Stimulated activated CD4-positive, alpha-beta T cell treated with anti-CD3 and anti-CD28 coated beads, Interleukin-12 subunit alpha, Interleukin-12 subunit beta, amount 100 ng/mL, for 24 hours (primary cell): ENCODE measurements at places on chromosomes 2 and 18.
A peak's percentile ranks its signal among the peaks of the same experiment; 100 is the strongest.

GRCh38 chr18:30265190-30265589, 777.4 kb downstream of the DSC3 start:
- no peak for DNase-seq

GRCh38 chr2:234913208-234913626, 38.6 kb upstream of the SH3BP4 start:
- DNase-seq, result no peak

DNA sequence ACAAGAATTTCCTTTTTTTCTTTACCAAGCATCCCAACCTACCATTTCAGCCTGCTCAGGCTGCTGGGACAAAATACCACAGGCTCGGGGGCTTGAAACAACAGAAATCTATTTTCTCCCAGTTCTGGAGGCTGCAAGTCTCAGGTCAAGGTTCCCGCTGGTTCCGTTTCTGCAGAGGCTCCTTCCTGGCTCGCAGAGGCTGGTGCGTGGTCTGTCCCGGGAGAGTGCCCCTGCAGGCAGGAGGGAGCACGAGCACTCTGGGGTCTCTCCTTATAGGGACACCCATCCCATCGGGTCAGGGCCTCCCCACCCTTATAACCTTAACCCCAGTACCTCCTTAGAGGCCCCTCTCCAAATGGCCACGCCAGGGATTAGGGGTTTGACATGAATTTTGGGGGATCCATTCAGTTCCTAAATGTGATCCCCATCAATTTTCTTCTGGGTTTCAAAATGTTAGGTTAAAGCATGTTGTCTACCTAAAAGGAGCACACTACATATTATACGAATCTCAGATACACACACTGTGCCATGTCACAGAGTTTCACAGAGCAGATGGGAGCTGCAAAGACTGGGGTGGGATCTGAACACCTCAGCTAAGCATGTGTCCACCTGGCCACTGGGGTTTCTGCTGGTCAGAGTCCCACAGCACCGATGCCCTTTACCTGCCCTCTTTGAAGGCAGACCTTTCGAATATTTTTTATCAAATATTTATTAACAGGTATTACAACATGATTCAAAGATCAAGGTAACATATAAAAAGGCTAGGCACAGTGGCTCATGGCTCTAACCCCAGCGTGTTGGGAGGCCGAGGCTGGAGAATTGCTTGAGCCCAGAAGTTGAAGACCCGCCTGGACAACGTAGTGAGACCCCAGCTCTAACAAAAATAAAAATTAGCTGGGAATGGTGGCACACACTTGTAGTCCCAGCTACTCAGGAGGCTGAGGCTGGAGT, 17.6 kb upstream of the ADI1 start:
- DNase-seq, result no peak

DNA sequence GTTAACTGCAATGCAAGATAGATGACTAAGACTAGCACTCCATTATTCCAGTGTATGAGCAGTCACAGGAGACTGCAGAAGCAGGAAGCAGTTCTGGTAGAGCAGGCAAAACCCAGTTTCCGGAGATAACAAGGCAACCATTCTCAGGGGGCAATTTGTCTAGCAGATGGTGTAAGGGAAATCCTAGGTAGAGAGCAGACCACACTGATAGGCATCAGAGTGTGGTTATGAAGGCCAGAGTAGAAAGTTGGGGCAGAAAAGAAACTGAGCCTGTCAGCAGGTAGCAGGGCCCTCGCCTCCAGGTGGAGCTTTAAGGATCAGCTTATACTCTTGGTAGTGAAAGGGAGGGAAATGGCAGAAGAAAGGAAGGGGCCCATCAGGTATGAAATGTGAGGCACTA, 164.4 kb downstream of the PDE11A start:
- no peak for DNase-seq

- no peak for DNase-seq
Measured at GRCh38 chr2:84727315-84727714, 153.6 kb downstream of the TRABD2A start.

DNA sequence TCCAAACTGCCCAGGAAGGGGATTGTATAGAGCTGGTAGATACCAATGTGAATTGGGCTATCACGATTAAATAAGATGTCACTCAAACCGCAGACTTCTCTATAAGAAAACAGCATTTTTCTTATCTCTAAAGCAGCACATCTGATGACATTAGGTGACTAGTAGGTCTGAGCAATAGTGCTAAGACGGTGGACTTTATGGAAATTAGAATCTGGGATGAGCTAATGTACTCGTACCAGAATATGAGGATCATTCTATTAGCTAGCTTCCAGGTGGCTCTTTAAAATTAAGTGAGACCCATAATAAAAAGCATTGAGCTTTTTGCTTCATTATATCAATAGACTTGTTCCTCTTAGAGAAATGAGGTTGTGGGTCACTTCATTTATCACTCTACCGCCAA, 130.0 kb upstream of the MC4R start:
- no peak for DNase-seq

GRCh38 chr2:31580321-31581117, at the start of gene SRD5A2:
TSS of gene SRD5A2 (minus strand) at chr2:31580938. CDS start at chr2:31580900, 38 bp downstream.
- no peak for DNase-seq

GRCh38 chr2:135557530-135557929, 26.2 kb downstream of the R3HDM1 start:
- no peak for DNase-seq

DNA sequence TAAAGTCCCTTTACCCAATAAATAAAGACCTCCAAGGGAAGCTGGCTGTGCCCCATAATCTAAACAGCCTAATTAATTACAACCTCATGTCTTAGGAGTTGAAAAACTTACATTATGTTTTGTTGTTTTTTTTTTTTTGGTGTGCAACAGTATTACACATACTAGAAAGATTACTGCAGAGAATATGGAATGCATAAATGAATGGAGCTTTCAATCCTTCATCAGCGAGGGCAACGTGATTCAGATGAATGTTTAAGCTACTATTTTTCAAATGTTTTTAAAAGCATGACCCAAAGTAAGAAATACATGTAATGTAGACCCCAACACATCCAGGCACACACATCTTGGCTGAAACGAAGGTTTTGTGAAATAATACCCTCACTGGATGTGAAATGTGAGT, 167.1 kb upstream of the FN1 start:
- no peak for DNase-seq

DNA sequence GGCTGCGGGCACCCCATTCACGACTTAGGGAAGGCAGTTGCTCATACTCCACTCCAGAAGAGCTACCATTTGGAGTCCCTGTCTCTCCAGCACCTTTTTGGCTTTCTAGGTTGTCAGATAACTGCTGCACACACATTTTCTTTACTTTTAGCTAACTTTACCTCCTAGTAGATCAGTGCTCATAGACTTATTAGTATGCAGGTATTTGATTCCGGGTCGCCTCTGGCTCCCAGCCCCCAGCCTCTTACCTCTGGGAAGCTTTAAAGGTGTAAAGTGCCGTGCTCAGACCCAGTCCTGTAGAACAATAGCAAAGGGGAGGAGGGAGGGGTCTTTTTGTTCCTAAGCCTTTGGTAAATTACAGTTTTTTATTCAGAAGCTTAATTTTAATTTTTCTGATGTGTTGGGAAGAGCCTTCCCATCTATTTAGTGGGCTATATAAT, 102.9 kb downstream of the SPTBN1 start:
- no peak for DNase-seq

DNA sequence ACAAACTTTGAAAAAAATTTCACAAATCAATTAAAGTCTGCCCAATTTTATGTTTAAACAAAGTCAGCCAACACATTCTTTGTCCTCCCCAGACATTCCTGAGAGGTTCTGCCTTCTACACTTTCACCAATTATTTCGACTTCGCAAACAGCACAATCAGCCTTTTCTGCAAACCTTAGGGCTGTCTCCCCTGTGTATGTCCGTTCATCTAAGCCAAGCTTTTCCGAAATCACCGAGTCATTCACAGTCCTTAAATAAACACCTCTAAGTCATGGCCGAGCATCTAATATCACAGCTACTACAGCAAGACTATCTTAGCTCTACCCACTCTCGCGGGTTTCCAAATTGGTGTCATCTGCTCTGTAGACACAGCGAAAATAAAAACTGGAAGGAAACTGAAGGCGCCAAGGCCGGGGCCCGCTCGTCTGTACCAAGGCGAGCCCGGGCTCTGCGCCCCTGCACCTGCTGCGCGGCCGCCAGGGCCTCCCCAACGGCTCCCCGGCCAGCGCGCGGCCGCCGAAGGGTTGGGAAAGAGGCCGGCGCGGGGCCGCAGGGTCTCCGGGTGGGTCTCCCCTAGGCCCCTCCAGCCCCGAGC, 730 bp downstream of the ODC1 start:
- DNase-seq, result peak; percentile 25

- DNase-seq, result no peak
Measured at GRCh38 chr2:18479947-18480369, 80.5 kb downstream of the RDH14 start.

- DNase-seq, result no peak
Measured at GRCh38 chr2:217805668-217806481, 196.9 kb downstream of the TNS1 start.

DNA sequence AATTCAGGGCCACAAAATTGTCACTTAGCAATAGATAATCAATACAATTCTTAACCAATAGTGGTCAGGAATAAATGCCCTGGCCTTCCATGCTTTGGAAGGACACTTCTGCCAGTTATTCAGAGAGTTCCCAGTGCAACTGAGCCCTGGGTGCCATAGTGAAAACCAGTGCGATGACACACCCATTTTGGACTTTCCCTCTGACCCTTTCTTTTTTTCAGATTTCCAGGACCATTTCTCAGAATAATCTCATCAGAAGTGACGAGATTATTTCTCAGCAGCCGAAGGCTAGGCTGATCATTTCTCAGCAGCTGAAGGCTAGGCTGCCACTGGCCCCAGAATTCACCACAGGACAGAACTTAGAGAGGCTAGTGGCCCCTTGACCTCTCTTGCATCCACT, 106.6 kb upstream of the MYCN start:
- DNase-seq, result no peak
